Activated CD8-positive, alpha-beta memory T cell treated with anti-CD3 and anti-CD28 coated beads, Interleukin-2, amount 10 ng/mL, durations not matched to agents 7 days and 5 days (primary cell): ENCODE measurements at places on chromosomes 1 and 21. TPM values are rescaled to one million over a fixed set of nuclear protein-coding genes. Genes with fewer than 3 reads are reported as not detected.
A peak's percentile ranks its signal among the peaks of the same experiment; 100 is the strongest.

SLAMF1 gene
- total RNA-seq, result 105 TPM

DNA sequence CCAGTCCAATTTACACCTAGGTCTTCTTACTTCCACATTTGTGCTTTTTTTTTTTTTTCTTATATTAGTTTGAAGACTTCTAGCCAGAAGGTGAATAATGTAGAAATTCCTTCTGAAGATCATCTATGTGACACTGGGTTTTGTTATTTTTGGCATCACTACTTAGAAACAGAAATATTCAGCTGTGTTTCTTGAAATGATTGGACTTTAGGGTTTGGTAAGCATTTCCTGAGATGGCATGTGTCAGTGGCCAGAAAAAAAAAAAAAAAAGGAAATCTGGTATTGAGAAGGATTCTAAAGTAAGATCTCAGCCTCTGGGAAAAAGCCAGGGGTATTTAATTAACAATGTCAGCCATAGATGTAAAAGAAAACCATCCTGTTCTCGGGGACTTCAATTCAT is 43.4 kb upstream of the LRRC8C start:
- H3K4me3 ChIP-seq, result no peak overlapping the region
- H3K4me1 ChIP-seq, result peaks cover 70% of the 10 kb centered on the region
- H3K27me3 ChIP-seq, result no peaks in the 10 kb centered on the region
- peak overlapping the region; percentile 61 for H3K27ac ChIP-seq

GRCh38 chr1:220892086-220892376 is 12.8 kb downstream of the HLX start:
- H3K36me3 ChIP-seq, result no peaks in the 10 kb centered on the region
- H3K4me3 ChIP-seq, result no peak overlapping the region
- no peak overlapping the region for H3K27ac ChIP-seq
- peaks cover 4% of the 10 kb centered on the region for H3K4me1 ChIP-seq

ITLN2 gene
- not detected for total RNA-seq

CRP gene
- total RNA-seq, result not detected

C4BPA gene
- not detected for total RNA-seq

DNA sequence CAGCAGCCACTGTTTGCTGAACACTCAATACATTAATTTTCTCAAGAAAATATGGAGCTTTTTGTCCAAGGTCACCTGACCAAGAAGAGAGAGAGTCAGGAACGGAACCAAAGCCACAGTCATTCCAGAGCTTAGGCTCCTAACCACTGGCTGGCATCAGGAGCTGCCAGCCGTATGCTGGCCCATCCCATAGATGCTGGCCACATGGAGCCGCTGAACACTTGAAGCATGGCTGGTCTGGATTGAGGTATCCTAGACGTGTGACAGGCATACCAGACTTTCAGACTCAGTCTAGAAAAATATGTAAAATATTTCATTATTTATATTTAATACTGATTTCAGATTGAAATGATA is 458.7 kb downstream of the MATN1 start:
- peaks cover 9% of the 10 kb centered on the region for H3K27me3 ChIP-seq
- H3K27ac ChIP-seq, result no peak overlapping the region
- no peaks in the 10 kb centered on the region for H3K36me3 ChIP-seq
- H3K4me3 ChIP-seq, result no peak overlapping the region
- no peaks in the 10 kb centered on the region for H3K4me1 ChIP-seq
